ENCODE measurements at places on chromosomes 5 and 9. TPM values are rescaled to one million over a fixed set of nuclear protein-coding genes. Genes with fewer than 3 reads are reported as not detected.

The CAVIN4 gene
- 0.08 TPM for total RNA-seq

The FAM221B gene
- not detected for total RNA-seq

The FOXD4L6 gene
- total RNA-seq = not detected

The TMEM215 gene
- not detected for total RNA-seq

The HMMR gene
- 9.8 TPM for total RNA-seq

The PCDHGA2 gene
- total RNA-seq = 0.68 TPM

The GZMA gene
- 0.36 TPM for total RNA-seq

The PRDM9 gene
- total RNA-seq = not detected

The CACFD1 gene
- 7.4 TPM for total RNA-seq

The PHF24 gene
- 0.48 TPM for total RNA-seq

The TMEM252 gene
- not detected for total RNA-seq

The SLC36A2 gene
- not detected for total RNA-seq

The COL27A1 gene
- 13.6 TPM for total RNA-seq

The STK32A gene
- total RNA-seq = 0.04 TPM

The ENTPD2 gene
- total RNA-seq = 2.9 TPM

The GABRA1 gene
- total RNA-seq = not detected

The FAM151B gene
- 1.3 TPM for total RNA-seq

The PCDHGA12 gene
- 1.5 TPM for total RNA-seq

The RANBP3L gene
- total RNA-seq = 0.16 TPM
